ENCODE measurements at places on chromosomes 2 and 18.

DNA sequence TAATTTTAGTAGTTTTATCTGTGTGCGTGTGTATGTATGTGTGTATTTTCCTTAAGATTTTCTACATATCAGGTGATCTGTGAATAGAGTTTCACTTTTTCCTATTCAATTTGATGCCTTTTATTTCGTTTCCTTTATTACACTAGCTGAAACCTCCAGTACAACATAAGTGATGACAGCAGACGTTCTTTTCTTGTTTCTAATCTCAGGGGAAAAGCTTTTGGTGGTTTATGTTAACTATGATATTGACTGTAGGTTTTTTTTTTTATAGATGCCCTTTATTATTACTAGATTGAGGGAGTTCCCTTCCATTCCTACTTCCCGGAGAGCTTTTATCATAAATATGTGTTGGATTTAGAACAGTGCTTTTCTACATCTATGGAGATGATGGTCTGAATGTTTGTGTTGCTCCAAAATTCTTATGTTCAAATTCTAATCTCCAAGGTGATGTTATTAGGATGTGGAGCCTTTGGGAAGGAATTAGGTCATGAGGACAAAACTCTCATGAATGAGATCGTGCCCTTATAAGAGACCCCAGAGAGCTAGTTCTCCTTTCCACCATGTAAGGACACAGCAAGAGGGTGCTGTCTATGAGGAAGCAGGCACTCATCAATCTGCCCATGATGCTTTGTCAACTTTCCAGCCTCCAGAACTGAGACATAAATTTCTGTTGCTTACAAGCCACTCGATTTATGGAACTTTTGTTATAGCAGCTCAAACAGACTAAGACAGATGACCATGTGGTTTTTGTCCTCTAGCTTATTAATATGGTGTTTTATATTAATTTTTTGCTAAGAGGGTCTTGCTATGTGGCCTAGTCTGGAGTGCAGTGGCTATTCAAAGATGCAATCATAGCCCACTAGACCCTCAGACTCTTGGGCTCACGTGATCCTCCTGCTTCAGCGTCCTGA lies 5.9 kb upstream of the RHBDD1 start:
- no peak for DNase-seq

DNA sequence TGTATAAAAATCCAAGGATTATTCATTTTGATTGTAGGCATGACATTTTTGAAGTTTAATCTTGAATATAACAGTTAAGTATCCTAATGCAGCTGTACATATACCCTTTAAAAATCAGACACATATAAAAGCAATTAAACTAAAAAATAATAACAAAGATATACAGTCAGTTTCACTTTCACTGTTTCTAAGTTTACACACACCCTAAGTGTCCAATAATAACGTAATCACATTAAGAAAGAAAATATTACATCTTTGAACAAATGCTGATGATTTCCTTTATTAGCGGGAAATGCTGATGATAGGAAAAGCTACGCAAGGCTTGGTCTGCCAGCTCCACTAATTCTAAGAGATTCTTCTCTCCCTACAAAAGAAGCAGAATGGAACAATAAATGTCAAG lies 38.8 kb downstream of the RTTN start:
- DNase-seq = no peak

- DNase-seq = no peak
Observed at GRCh38 chr18:31267823-31268481, 50.0 kb upstream of the DSG1 start.

- DNase-seq = no peak
Observed at GRCh38 chr2:2845267-2845666, 514.2 kb upstream of the MYT1L start.

GRCh38 chr2:72181616-72182015 lies 34.0 kb upstream of the CYP26B1 start:
- no peak for DNase-seq

GRCh38 chr2:109053716-109054115 lies 64.7 kb upstream of the EDAR start:
- DNase-seq = no peak

- no peak for DNase-seq
Observed at GRCh38 chr2:132726155-132726554, 56.1 kb upstream of the LYPD1 start.

DNA sequence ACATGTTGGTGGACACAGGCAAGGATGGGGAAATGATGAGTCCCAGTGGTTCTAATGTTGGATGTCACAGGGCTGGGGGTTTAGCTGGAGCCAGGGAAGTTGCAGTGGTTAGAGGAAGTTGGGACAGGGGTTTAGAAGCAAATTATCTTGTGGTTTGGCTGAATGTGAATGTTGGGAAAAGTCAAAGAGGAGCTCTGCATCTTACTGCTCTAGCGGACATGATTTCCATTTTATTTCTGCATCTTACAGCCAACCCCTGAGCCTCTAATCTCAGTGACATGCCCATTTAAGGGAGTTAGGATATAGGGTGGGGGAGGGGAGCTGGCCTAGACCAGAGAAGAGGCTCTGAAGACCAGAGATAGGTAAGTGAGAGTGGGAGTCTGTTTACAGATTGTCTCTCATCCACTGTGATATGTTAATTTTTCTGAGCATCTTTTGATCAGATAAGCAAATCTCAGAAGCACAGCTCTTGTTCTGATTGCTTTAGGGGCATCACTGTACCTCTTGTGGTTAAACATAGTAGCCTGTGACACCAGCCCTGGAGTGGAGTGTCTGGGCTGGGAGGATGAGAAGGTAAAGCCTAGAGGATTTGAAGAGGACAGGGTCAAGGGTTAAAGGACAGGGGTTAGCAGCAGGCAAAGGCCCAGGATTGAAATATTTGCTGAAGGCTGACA lies 43.6 kb downstream of the SETBP1 start:
- no peak for DNase-seq

DNA sequence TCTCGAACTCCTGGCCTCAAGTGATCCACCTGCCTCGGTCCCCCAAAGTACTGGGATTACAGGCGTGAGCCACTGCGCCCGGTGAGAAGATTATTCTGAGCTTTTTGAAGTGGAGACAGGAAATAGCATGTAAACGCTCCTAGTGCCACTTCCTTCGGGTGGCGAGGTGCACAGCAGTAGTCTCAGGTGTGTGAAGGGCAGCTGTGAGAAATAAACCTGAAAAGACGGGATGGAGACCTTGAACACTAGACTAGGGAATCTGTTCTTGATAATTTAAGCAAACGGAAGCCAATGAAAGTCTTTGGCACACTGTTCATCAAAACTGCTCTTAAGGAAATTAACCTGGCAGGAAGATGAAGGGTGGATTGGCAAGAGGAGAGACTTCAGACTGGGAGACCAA lies 439 bp upstream of the PLEKHH2 start:
- no peak for DNase-seq

DNA sequence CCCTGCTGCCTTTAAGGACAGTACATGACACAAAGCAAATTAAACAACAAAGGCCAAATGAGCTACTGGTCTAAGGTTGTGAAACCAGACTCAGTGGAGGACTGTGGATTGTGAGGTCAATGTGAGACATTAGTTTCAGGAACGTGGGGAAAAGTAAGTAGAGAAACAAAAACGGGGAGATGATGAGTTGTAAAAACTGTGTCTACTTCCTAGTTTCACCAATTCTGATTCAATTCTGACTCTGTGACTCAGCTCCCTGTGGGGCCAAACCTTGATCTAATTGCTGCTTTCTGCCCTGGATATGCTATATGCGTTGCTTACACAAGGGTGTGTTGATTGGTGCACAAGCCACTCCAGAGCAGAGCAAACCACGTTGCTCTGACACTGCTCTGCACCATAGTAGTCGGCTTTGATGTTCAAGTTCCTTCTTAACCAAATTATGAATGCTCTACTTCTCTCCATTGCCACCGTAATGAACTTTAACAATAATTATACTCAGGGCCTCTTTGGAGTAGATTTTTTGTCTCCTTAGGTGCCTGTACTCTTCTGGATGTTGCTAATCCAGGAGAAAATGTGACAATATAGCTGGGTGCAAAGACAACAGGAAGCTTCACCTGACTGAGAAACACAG lies 1640.1 kb upstream of the CELF4 start:
- DNase-seq = no peak
